MG63 (cell line): ENCODE measurements at places on chromosomes 6 and 20. TPM values are rescaled to one million over a fixed set of nuclear protein-coding genes. Genes with fewer than 3 reads are reported as not detected.
A peak's percentile ranks its signal among the peaks of the same experiment; 100 is the strongest.

Gene KCNK15
- total RNA-seq, result not detected in 2 replicates

Gene TRIM31
- total RNA-seq, result not detected in 2 replicates

Gene LZTS3
- 0.03 TPM in 1 of 2 replicates, not detected in the other for total RNA-seq

Gene SMAP1
- 18.9 and 19.6 TPM in 2 replicates for total RNA-seq

Gene DUSP22
- 4.5 TPM in 2 replicates for total RNA-seq

Gene ENTPD6
- 41.4 and 59.6 TPM in 2 replicates for total RNA-seq

Gene PRPH2
- not detected in 2 replicates for total RNA-seq

Gene DSP
- 0.10 and 0.64 TPM in 2 replicates for total RNA-seq

Gene HCK
- not detected in 2 replicates for total RNA-seq

Gene FAXC
- 9.0 and 22.3 TPM in 2 replicates for total RNA-seq

Gene KIF6
- total RNA-seq, result not detected in 2 replicates

Gene HCRTR2
- total RNA-seq, result not detected in 2 replicates

Gene CALHM5
- 0.49 and 0.81 TPM in 2 replicates for total RNA-seq

Gene FOXA2
- total RNA-seq, result 0.35 and 2.5 TPM in 2 replicates

Gene MEP1A
- not detected in 2 replicates for total RNA-seq

- DNase-seq, result no peak
These were observed 873.0 kb downstream of the KIF16B start for GRCh38 chr20:15700147-15700765.

- DNase-seq, result peak; percentile 72
These were observed 42.1 kb upstream of the BTN3A2 start for GRCh38 chr6:26322645-26323482.

- DNase-seq, result peak; percentile 87
These were observed 80.0 kb upstream of the EYA2 start for GRCh38 chr20:46814366-46815232.

GRCh38 chr6:17986656-17987446, 584 bp downstream of the KIF13A start:
- DNase-seq, result peak; percentile 43

DNA sequence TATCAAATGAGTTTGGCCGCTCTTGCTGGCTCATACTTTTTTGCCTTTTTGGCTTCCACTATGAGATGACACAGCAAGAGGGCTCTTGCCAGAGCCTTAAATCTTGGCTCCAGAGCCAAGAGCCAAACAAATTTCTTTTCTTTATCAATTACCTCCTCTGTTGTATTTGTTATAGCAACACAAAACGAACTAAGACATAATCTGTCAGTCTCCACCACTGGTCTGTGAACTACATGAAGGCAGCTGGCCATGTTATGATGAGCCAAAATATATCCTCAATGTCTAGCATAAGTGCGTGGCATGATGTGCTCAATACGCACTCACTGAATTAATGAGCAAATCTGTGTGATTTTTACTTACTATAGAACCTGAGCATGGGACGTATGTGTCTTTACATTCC, 220.0 kb upstream of the ZNF217 start:
- DNase-seq, result peak; percentile 50

GRCh38 chr6:13760307-13761304, 49.0 kb upstream of the RANBP9 start:
- no peak for DNase-seq

DNA sequence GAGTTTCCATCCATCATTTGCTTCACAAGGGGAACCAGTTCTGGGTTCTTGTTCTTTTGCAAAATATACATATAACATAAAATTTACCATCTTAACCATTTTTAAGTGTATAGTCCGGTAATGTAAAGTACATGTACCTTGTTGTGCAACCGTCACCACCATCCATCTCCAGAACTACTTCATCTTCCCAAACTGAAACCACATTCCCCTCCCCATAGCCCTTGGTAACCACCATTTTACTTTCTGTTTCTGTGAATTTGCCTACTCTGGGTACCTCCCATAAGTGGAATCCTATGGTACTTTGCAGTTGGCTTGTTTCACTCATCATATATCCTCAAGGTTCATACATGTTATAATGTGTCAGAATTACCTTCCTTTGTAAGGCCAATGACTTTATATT, 70.3 kb upstream of the DSP start:
- no peak for DNase-seq

- DNase-seq, result no peak
These were observed 2.4 kb downstream of the PRDM13 start for GRCh38 chr6:99608886-99609482.

- no peak for DNase-seq
These were observed 134.8 kb upstream of the PHACTR3 start for GRCh38 chr20:59469267-59470252.

- DNase-seq, result no peak
These were observed 1.5 kb downstream of the FOXQ1 start for GRCh38 chr6:1313384-1313766.

DNA sequence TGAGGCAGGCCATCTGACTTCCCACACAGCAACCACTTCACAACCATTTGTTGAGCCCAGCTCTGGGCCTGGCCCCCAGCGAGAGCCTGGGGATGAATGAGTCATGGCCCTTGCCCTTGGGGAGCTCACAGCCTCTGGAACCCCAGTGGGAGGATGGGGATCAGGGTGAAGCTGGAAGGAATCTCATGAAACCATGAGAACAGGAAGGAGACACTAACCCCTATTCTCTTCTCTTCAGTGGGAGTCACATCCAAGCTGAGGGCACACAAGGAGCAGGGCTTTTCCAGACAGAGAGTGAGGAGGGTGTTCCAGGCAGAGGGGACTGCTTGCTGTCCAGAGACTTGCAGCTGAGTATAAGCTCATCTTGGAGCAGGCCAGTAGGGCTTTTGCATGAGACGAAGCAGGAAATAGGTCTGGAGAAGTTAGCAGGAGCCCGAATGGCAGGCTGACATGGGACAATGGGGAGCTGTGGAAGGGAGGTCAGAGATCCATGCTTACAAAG, 7.5 kb downstream of the FOXS1 start:
- peak; percentile 76 for DNase-seq

GRCh38 chr6:168196881-168197635, 118.0 kb upstream of the FRMD1 start:
- DNase-seq, result no peak

- peak; percentile 70 for DNase-seq
These were observed 13.7 kb downstream of the SOD2 start for GRCh38 chr6:159679091-159680077.

GRCh38 chr6:21999741-22000140, 297.1 kb downstream of the PRL start:
- DNase-seq, result no peak

DNA sequence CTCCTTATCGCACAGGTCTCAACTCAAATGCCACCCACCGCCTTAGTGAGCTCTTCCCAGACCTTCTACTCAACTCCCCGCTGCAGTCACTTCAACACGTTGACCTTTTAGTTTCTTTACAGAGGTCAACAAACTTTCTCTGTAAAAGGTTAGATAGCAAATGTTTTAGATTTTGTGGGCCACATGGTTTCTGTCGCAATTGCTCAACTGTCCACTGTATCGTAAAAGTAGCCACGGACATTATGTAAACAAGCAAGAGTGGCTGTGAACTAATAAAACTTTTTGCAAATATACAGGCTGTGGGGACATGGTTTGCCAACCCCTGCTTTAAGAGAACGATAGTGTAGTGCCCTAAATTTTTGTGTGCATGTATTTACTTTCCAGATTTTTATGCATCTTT, 247.6 kb upstream of the TSHZ2 start:
- DNase-seq, result no peak

DNA sequence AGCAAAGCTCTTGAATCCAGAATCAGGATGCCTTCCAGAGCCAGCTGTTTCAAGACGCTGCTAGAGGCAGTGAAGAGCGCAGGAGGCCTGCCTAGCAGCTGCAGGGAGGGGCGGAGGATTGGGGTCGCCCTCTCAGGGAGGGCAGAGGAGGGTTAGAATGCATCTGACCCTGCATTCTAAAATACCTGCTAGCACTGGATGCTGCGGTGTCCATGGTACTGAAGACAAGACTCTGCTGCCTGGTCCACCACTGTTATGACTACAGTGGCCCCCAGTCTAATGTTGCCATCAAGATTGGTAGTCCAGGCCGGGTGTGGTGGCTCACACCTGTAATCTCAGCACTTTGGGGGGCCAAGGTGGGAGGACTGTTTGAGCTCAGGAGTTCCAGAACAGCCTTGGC, 193.7 kb upstream of the PROKR2 start:
- no peak for DNase-seq

GRCh38 chr6:169579407-169580111, 122.3 kb downstream of the WDR27 start:
- no peak for DNase-seq

- DNase-seq, result peak; percentile 71
These were observed 228.7 kb upstream of the RREB1 start for GRCh38 chr6:6878887-6879585.

DNA sequence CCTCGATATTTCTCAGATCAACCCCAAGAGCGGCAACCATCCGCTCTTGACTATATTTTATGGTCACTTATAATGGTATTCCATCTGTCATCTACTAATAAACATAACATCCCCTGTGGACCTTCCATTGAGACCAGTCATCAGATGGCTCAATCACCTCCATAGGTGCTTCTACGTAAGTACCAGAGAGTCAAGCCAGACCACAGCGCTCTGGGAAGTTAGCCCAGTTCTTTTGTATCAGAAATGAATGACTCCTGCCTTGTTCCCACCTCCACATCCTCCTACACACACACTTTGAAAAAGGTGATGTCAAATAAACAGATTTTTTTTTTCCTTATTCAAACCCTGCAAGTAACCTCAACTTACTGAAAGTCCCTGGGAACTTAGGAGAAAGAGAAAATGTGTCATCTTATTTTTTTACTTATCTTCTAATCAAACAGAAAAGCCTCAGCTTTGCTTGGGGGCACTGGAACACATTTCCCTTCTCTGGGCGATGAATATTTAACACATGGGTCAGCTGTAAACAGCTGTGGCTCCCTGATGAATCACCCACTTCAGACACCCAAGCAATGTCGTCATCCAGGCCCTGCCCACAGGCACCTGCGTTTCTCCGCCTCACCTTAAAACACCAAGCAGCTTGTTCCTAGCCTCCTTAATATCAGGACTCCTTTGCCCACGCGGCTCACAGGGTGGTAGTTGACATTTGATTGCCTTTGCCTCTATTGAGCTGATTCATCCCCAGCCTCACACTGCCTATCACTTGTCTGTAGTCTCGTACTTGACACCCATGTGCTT, 121.4 kb upstream of the LY86 start:
- no peak for DNase-seq

DNA sequence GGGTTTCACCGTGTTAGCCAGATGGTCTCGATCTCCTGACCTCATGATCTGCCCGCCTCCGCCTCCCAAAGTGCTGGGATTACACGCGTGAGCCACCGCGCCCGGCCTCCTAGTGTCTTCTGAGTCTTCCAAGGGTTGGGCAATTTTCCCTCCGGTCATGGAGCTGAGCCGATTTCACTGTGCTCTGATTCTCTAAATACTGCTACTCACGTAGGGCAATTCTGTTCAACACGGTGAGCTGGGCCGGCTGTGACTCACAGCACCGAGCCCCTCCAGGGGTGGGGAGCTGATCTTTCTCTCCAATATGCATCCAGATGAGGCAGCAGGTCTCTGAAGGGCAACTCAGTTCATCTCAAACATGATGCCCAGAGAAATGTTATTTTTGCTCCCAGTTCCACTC, 71.6 kb upstream of the CD93 start:
- DNase-seq, result no peak

DNA sequence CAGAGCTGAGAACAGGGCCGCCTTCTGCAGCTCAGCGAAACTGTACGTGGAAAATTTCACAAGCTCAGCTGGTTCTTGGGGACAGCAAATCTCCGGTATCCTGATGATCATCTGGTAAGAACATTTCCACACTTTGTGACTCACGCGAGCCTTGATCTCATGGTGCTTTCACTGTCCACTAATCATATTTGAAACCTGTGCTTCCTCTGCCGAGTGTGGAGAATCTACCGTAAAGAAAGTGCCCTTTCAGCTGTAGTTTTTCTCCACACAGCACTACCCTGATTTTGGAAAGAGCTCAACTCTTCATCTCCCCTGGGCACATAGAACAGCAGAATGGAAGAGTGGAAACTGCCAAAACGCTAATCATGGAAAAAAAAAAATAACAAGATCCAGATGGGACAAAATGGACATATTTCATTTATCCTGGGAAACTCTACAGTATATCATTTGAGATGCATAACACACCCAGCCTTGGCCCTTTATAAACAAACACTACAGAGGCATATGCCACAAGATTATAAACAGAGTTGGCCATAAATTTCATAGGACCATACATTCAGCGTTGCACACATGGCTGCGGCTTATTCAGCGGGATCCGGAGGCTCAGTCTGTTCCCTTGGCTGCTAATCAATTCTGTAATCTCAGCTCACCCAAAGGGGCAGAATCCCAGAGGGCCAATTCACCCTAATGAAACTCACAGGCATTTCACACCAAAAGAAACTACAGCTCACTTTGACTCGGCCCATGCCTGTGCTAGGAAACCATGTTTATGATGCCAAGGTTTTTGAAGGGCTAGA, 434.5 kb downstream of the HDGFL1 start:
- peak; percentile 36 for DNase-seq

DNA sequence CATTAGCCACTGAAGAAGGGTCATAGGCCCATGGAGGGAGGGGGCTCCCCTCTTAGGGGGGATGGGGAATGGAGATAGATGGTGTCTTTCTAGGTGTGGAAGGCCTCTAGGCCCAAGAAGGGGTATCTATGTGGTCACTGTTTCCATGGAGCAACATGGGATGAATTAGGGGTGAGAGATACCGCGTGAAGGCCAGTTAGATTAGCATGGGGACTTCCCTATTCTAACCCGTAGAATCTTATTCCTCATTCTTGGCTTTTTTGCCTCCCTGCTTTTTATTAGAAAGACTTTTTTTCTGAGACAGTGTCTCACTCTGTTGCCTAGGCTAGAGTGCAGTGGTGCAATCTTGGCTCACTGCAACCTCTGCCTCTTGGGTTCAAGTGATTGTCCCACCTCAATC, 3.2 kb downstream of the RAB44 start:
- no peak for DNase-seq

GRCh38 chr20:8121666-8122065, 10.4 kb upstream of the PLCB1 start:
- no peak for DNase-seq

DNA sequence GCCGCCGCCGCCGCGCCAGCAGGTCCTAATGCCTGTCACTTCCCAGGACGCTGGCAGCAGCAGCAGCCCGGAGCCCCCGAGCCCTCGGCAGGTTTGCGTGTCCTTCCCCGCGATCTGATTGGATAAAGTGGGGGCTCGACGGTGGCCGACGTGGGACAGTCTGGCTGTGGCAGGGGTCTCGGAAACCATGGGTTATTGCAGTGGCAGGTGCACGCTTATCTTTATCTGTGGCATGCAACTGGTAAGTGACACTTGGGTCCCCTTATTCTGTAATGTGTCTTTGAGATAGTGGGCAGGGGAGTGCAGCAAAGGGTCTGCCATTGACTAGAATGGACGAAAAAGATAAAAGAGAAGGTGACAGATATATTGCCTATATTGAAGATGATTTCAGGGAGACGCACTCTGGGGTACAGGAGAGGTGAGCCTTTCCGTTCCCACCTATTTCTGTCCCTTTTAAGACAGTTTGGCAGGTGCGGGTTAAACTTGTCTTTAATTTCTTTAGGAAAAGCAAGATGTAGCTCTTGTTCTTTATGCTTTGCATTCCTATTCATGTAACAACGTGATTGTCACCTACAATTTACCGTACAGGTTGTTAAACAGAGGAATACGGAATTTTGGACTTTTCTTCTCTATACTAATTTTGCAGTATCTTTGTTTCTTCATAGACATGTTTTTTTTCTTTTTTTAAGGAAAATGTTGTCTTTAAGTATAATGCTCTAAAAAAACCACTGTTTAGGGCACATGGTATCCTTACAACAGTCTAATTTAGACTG, 535 bp downstream of the NKAIN2 start:
- no peak for DNase-seq
